NCI-H446 treated with DMSO at 0.1 percent for 48 hours (cell line): ENCODE measurements at places on chromosomes 5 and 9.

- no peak for DNase-seq
Observed at GRCh38 chr9:84339503-84339902, 1.1 kb downstream of the SLC28A3 start.

DNA sequence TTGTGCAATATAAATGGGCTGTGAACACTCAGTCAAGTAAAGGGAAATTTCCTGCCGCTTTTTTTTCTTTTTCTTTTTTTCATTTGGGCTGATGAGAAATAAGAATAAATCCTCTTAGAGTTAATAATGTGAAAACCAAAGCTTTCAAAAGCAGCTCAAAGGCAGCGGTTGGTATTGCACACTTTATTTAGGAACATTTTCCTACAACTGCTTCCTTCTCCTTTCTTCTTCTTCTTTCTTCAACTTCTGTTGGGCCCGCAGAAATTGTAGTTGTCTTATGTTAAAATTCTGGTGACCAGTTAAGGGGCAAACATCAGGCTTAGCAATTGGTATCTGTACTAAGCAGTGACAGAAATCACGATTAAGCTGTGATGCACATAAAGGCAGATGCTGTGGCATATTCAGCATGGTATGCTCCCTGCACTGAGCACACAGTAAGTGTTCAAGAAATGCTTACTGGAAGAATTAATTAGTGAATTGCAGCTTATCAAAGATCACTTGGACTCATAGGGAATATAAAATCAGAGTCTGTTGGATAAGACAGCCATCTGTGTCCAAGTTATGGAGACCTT is 85.4 kb downstream of the ANKRD55 start:
- DNase-seq, result no peak

- no peak for DNase-seq
Observed at GRCh38 chr5:168893283-168893682, 314.1 kb upstream of the PANK3 start.

- no peak for DNase-seq
Observed at GRCh38 chr9:93952784-93953495, 2.2 kb downstream of the BARX1 start.
